ENCODE measurements at places on chromosomes 4 and X. TPM values are rescaled to one million over a fixed set of nuclear protein-coding genes. Genes with fewer than 3 reads are reported as not detected.

Gene NSG1
- 223 TPM for total RNA-seq

Gene CXCL5
- total RNA-seq, result not detected

Gene MAGEA2
- total RNA-seq, result not detected

Gene GLUD2
- 5.6 TPM for total RNA-seq

Gene HTN1
- not detected for total RNA-seq

Gene TEC
- total RNA-seq, result 0.73 TPM

Gene PRKG2
- total RNA-seq, result 2.3 TPM

Gene CAPN6
- total RNA-seq, result 0.54 TPM

Gene ELOVL6
- total RNA-seq, result 35.3 TPM

Gene ALB
- total RNA-seq, result 7.3 TPM

Gene KCND1
- 0.82 TPM for total RNA-seq

Gene CTAG2
- not detected for total RNA-seq

Data from cerebellum (tissue), 4 donors.